Right forelimb (tissue), 1 donor: ENCODE measurements at places on chromosomes 4 and X.

GRCh38 chr4:94244829-94245185, 37.1 kb downstream of the SMARCAD1 start:
- DNase-seq = no peak

DNA sequence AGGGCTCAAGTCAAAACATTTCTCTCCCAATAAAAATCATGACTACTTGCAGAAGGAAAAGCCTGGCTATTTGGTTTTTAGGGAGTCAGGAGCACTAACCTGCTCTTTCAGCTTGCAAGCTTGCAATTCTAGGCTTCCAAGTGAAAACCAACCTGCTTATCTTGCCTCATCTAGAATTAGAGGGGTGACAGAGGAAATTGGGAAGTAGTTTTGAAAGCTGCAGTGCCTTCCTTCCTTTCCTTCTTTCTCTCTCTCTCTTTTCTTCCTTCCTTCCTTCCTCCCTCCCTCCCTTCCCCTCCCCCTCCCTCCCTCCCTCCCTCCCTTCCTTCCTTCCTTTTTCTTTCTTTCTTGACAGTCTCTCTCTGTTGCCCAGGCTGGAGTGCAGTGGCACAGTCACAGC, 417.5 kb downstream of the KCNIP4 start:
- DNase-seq = no peak

DNA sequence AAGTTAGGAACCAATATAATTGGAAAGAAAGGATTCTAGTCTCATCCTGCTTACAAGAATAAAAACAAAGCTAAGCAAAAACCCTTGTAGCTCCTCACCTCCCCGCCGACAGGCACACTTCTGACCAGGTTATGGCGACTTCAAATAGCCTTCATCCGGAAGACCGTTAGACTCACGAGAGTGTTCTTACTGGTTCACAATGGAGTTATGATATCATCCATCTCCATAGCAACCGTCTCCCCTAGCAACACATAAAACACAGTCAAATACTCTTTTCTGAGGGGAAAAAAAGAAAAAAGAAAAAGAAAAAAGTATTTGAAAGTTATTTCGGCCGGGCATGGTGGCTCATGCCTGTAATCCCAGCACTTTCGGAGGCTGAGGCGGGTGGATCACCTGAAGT, at the start of gene IL13RA2:
TSS of gene IL13RA2 (minus strand) at position 162 of the 400 bp plus-strand sequence. CDS start 347 bp downstream, outside the sequence.
- no peak for DNase-seq

DNA sequence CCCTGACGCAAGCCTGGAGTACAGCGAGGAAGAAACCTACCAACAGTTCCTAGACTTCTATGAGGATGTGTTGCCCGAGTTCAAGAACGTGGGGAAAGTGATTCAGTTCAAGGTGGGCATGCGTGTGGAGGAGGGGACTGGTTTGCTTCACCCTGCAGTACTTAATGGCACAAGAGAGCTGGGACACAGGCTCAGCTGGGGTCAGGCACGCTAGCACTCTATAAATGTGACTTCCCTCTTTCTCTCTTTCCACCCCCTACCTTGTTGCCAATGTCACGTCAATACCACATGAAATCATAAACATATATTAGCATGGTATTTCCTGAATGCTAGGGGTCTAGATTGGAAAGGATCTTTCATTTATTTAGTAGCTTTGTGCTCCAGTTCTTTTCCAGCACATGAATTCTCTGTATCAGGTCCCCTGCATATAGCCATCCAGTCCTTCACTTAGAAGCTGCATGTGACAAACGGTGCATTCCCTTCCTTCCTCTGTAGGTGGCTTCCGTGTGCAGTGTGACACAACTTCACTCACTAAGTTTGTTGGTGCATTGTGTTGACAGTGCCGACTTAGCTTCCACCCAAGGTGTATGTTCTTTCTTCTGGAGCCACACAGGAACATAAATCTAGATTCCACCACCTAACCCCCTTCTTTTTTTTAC, 25.6 kb downstream of the ZRSR2 start:
- no peak for DNase-seq

GRCh38 chr4:118307643-118308042, 45.2 kb downstream of the PRSS12 start:
- DNase-seq = no peak

DNA sequence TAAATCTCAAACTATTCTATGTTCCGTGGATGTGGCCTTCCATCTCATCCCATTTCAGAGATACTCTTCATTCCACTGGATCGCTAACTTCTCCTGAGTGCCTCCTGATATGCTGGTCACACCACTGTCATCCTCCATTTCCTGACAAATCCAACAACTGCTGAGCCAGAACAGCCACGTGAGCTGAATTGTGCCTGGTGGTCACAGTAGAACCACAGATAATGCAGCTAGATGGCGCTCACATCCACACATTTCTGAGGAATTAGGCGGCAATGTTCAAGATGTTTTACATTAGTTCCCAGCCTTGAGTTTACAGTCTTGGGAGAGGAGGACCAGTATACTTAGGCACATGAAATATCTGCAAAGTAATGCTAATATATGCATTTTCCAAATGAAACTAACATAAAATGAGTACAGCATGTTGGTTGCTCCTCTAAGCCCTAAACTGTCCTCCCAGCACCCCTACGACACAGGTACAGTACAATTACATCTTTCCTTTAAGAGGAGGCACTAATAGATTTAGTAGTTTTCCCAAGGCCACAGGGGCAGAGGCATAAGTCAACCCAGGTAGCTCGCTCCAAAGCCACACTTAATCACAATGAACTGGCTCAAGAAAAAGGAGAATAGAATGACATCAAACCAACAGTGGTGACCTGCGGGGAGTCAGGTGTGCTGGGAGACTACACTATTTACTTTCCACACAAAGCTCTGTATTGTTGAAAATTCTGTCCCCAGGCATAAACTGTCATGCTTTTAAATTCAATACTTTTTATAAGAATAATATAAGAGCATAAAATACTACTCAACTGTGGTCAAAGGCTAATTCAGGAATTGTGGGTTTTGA, 134.2 kb downstream of the CHIC2 start:
- DNase-seq = peak; percentile 80

GRCh38 chrX:150759568-150760416, 66.6 kb downstream of the MTMR1 start:
- DNase-seq = no peak

- DNase-seq = no peak
Observed at GRCh38 chr4:34417160-34417559, 1827.2 kb downstream of the ARAP2 start.

- DNase-seq = peak; percentile 57
Observed at GRCh38 chr4:93791570-93792195, 36.9 kb upstream of the ATOH1 start.

DNA sequence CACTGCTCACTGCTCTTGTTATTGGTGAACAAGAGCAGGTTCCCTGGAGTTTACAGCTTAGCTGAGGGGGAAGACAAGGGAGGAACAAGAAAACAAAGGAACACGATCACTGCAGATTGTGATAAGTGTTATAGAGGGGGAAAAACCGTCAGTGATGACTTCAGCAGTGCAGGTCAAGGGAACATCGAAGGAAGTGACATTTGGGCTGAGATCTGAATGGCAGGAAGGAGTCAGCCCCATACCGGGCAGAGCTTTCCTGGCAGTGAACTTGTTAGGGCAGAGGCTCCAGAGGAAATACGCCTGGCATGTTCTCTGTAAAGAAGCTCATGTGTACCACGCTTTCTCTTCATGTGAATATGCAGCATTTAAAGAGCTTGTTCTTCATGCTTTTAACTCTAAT, 78.1 kb downstream of the LDB2 start:
- DNase-seq = no peak

DNA sequence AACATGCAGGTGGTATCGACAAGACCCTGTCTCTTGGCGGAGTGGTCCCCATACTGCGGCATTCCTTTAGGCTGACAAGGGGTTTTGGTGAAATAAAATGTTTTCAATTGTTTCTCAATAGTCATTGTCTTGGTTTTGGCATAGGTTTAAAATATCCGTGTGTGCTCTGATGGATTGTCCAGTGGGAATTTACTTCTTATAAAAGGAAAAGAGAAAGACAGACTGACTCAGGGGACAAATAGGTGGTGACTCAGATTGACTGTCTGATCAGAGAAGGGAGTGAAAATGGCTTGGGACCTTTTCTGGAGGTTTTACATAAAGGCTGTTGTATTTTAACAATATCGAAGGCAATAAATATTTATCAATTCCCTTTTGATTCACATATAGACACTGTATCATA, 129.8 kb downstream of the SORBS2 start:
- no peak for DNase-seq

DNA sequence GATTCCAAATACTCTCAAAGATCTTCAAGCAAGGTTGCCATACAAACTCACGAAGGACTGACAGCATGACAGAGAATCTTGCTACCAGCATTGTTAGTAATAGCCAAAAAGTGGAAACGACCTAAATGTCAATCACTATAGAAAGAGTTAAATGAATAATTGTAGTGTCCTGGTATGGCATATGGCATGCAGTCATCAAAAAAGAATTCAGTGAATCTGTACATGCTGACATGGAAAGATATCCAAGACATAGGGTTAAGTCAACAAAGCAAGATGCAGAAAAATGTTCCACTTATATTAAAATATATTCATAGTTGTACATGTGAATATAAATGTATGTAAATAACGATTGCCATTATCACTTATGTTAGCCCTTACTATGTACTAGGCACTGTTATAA, 37.6 kb downstream of the SRPX2 start:
- no peak for DNase-seq

GRCh38 chr4:110472583-110473329, 3.2 kb upstream of the ENPEP start:
- no peak for DNase-seq

DNA sequence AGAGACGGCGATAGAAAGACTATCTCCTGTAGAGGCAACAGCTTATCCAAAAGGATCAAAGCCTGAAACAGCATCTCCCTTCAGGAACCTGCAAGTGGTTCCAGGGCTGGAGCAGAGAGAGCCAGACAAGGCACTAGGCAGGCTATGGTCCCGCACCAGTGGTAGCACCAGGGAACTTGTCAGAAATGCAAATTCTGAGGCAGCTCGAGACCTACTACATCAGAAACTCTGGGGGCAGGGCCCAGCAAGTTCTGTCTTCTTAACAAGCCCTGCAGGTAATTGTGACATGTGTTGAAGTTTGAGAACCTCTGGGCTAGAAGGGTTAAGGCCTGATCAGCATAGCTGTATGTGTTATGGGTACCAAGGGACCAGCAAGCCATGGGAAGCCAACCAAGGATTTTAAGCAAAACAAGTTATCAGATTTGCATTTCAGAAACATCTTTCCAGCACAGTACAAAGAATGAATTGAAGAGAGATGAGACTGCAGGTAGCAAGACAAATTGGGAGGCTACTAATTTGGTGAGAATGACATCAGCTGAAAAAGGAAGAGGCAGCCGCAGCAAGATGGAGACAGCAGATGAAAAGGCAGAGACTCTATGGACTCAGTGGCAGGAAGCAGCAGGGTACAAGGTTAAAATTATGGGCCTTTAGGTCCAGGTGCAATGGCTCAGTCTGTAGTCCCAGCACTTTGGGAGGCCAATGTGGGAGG, 139.7 kb downstream of the TSPAN5 start:
- DNase-seq = peak; percentile 27
